Stimulated activated CD4-positive, alpha-beta T cell treated with anti-CD3 and anti-CD28 coated beads, Interleukin-2, amount 100 ng/mL, for 4 hours (primary cell): ENCODE measurements at places on chromosomes 3 and 15.

DNA sequence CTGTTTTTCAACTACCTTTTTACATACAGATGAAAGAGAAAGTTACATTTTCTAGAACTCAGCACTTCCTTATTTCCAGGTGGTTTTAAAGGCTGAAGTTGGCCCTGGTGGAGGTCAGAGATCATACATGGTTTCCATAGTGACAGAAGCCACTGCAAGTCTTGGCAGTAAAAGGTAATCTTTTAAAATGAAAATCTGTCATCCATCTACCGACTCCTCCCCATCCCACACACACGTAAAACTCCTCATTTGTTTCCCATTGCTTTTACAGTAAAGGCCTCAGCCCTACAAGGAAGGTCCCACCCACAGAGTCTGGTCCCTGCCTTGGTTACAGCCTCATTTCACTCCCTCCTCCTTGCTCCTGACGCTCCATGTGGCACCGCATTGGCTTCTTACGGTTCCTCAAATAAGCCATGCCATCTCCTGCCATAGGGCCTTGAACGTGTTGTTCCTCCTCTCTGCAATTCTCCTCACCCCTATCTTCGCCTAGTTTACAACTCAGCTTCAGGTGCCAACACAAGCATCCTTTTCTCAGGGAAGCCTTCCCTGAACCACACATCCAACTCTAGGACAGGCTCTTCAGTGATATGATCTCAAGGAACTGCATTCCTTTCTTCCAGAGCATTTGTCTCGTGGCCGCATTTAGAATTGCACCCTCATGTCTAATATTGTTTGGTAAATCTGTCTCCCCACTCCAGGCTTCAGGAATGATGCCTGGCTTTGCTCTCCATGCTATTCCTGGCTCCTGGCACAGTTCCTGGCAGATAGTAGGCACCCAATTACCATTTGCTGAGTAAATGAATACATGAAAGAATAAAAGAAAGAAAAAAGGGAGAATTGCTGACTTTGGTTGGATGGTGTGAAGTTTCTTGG, 2.6 kb downstream of the CYP19A1 start:
- no peak for DNase-seq

DNA sequence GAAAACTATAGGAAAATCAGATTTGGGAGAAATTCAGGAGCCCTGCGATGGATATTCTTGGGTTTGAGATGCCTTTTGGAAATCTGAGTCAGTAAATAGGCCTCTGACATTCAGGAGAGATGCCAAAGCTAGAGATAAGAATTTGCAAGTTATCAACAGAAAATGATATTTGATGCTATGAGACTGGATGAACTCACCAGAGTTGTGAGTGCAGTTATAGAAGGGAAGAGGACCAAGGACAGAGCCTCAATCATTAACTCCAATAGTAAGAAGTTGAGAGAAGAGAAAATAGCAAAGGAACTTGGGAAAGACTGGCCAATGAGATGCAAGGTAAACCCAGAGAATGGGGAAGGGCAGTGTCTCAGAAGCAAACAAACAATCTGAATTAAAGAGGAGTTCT, 7.9 kb upstream of the ANO10 start:
- DNase-seq, result no peak

- DNase-seq, result no peak
Observed at GRCh38 chr3:141410408-141410807, 42.1 kb downstream of the ZBTB38 start.

DNA sequence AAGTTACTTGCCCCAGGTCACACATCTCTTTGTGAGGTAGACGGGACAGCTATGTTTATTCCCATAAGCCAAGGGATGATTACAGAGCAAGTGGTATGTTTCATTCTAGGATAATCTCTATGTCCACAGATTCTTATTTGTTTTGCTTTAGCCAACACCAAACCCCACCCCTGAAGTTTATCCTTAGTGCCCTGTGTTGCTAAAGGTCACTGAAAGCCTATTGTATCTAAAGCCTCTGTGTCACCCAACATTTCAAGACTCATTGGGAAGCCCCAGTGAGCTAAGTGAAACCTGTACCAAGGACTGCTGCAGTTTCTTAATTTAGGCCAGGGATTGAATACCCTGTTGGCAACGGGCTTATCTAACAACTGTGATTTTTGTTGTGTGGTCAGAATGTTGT, 135.6 kb downstream of the ADAMTS9 start:
- no peak for DNase-seq

DNA sequence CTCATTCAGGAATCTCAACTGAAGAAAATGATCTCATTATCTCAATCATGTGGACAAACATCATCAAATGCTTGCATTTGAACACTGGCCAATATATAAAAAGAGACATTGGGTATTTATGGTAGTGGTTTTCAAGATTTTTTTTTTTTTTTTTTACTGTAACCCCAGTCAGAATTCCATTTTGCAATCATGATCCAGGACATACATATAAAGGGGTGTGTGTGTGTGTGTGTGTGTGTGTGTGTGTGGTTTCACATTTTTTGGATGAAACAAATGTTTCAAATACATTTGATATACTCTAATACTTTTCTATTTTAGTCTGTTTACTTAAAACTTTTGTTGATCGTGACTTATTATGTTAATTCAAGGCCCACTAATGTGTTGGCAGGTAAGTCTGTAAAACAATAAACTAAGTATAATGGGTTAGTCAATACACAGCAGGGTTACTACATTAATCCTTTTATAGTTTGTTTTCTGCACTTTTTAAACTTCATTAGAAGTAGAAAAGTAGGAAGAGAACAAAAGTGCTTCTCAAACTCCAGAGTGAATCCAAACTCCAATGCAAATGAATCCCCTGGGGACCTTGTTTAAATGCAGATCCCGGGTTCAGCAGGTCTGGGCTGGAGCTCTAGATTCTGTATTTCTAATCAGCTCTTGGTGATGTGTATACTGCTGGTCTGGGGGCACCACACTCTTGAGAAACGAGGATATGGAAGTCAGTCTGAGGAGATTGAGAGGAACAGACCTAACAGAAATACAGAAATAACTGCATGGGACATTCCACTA, 17.6 kb downstream of the THRB start:
- no peak for DNase-seq

DNA sequence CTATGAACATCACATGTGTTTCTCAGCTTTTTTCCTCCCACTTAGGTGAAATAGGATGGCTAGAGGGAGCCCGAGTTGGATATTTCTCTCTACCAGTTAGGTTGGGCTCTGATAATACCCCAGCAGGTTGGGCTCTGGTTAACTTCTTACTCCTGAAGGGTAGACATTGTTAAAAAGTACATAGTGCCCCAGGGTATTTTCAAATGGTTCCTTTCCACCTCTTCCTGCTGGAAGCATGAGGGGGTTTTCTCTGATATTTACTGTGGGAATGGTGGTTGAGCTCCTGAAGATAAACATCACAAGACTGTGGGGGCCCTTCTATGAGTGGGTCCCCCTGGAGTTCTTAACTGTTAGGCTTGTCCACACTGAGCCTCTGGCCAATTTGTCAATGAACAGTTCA, 36.1 kb upstream of the SPESP1 start:
- no peak for DNase-seq
